A549 (cell line): ENCODE measurements at places on chromosomes 3 and 15.
A peak's percentile ranks its signal among the peaks of the same experiment; 100 is the strongest.

DNA sequence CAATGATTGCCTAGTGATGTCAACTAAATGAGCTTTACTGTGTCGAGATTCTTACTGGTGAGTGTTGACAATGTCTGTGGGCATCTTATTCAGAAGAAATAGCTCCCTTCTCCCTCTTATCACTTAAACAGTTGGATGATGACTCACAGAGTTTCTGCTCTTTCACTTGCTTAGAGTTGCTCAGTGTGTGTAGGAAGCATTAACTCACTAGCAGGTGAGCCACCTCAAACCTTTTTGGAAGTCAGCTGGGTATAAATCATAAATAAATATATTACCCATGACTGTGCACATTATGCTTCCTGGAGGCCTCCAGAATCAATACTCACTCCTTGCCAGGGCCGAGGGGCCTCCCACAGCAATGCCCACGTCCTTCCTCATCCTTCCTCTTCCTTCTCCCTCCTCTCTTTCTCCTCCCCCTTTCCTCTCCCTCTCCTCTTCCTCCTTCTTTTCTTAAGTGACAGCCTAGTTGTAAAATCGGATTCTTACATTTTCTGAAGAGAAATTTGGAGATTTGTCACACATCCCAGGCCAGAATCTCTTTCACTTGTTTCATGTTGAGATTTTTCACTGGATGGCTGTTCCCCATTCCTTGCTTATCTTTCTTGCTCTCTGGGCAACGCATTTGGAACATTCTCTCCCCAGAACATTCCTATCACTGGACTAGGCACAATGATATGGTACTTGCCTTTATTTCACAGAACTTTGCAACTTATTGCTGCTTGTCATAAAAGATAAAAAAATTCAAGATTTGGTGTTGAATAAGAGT, 17.5 kb downstream of the SHC4 start:
- peak; percentile 4 for DNase-seq

DNA sequence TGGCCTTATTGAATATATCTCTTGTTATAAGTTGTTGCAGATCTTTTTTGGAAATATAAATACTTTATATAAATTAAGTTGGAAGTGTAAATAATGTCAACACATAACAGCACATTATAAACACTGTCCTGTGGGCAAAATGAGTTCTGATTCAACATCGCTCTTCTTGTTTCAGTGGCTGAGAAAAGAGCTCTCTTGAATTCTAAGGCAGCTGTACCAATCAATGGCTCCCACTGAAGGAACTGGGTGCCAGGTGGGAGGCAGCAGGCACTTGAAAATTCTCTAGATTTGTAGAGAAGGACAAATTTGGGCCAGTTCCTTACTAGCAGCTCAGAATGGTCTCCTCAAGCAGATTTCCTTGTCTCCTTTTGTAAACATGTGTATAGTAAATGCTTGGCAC, 45.6 kb downstream of the CHST2 start:
- DNase-seq: no peak

GRCh38 chr3:51385621-51386091, 565 bp downstream of the MANF start:
- DNase-seq: no peak

- no peak for DNase-seq
These were observed 2.9 kb upstream of the JAGN1 start for GRCh38 chr3:9887480-9887879.

DNA sequence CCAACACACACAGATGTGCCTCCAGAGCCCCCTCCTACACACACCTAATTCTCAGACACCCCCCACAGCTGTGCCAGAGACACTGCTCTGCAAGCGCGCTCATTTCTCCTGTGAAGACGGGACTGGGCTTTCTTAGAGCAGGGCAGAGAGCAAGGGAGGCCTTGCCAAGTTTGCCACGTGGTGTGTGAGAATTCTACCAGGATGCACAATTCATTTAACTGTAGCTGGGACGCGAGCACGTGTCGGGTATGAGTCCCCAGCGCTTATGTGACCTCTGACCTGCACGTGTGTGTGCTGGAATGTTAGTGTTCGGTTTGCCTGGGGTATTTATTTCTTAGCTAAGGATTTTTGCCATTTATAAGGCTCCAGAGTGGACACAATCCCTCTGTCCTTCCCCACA, 37.0 kb downstream of the FEM1B start:
- DNase-seq: no peak

DNA sequence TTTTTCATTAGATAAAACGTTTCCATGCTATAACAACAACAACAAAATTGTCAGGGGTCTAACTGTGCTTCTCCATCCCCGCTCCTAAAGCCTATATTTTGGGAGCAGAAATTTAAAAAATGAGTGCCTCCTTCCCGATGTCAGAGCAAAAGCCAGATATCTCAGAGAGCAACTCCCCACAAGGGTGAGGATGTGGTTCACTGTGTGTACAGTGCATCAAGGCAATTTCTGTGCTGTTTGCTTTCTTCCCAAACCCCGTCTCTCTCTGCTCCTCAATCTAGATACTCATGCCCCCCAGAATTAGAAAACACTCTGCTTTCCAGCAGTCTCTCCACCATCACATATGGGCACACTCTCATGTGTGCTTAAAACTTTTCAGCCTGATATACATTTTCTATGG, 76.7 kb upstream of the MBNL1 start:
- DNase-seq: no peak

- DNase-seq: no peak
These were observed 227.1 kb upstream of the CD96 start for GRCh38 chr3:111314898-111315297.

DNA sequence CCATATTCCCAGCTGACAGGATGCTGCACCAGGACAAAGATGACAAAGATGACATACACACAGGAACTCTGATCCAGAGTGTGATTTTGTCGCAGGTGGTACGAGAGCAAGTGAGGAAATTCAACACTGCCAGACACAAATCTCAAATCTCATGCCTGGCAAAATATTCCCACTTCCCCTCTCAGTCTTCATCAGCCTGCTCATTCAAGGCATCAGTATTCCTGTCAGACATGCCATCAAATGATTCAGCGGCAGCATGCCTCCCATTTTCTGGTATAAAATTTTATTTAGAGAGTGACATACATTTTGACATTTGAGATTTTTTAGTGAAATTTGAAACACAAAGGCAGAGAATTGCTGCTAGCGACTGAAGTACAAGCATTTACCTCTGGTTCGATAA, 228.1 kb upstream of the LMCD1 start:
- DNase-seq: no peak

DNA sequence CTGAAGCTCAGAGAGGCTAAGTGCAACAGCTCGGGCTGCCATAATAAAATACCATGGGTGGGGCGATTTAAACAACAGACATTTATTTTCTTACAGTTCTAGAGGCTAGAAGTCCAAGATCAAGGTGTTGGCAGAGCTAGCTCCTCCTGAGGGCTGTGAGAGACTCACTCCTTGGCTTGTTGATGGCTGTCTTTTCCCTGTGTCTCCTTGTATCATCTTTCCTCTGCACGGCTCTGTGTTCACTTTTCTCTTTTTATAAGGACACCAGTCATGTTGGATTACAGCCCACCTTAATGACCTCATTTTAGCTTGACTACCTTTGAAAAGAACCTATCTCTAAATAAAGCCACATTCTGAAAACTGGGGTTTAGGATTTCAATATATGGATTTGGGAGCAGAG, 129.7 kb downstream of the RPL22L1 start:
- no peak for DNase-seq

DNA sequence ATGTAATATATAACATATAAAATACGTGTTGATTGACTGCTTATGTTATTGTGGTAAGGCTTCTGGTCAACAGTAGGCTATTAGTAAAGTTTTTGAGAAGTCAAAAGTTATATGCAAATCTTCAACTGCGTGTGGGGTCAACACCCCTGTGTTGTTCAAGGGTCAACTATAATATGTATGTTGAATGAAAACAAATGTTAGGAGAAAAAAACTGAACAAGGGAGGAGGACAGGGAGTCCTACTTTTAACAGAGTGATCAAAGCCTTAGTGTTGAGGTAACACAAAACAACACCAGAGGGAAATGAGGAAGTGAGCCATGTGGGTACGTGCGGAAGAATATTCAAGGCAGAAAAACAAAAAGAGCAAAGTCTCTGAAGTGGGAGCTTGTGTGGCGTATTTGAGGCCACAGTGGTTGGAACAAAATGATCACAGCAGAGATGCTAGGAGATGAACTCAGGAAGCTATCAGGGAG, 62.5 kb downstream of the SFMBT1 start:
- DNase-seq: no peak

DNA sequence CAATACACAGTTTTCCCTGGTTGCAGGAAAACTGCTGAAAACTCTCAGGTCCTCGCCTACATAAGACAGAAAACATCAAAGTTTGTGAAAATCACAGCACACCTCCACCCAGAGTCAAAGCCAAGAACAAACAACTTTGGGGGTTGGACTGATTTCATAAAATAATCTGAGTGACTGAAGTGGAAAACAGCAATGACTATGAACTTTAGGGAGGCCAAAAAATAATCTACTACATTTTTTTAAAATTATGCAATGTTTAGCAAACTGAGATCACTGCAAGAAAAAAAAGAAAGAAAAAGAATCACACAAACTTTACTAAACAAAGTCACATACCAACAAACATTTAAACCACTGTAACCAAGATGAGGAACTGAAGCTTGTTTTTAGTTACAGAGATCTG, 15.9 kb upstream of the FOXP1 start:
- no peak for DNase-seq

- no peak for DNase-seq
These were observed 20.6 kb downstream of the COL8A1 start for GRCh38 chr3:99659032-99659431.

GRCh38 chr3:86239946-86240345, 751.0 kb downstream of the VGLL3 start:
- DNase-seq: no peak

GRCh38 chr15:52440414-52440813, 88.3 kb downstream of the MYO5A start:
- peak; percentile 33 for DNase-seq

DNA sequence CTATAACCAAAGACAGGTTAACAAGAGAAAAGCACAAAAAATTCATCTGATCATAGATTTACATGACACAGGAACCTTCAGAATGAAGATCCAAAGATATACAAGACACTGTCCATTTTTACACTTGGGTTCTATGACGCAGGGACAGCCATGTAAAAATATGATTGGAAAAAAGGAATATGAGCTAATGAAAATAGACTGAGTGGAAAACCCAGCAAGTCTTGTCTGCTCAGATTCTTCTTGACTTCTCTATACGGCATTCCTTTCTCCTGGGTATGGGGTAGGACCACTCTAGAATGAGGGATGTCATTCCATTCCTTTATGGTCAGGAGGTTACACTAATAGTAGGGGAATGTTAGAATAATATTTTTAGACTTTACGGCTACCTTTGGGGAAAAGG, 46.9 kb downstream of the WDR49 start:
- DNase-seq: no peak

DNA sequence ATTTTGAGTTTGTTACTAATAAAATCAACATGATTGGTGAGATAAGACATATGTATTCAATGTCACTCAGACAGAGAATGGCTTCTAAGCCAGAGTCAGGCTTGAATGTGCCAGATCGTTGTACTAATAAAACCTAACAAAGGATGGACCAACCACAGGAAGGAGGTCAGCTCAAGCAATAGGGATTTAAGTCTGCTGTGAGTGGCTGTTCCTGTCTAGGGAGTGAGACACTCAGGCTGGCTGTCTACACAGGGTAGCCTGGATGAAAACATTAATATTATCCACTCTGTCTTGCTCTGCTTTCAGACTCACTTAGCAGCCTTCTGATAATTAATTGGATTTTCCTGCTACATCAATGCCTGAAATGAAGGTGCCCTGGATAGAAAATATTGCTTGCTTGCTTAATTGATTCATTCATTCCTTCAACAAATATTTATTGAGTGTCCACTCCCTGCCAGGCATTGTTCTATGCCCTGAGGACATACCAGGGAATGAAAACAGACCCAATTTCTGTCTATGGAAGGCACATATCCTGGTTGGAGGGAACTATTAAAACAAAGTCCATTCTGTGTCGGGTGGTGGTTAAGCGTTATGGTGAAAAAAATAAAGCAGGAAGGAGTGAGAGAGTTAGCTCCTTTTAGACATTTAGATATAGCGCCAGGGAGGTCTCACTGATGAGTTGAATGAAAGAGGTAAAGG, 239.4 kb downstream of the CHST2 start:
- DNase-seq: no peak

- DNase-seq: no peak
These were observed 1.9 kb downstream of the VGLL4 start for GRCh38 chr3:11641683-11642430.

DNA sequence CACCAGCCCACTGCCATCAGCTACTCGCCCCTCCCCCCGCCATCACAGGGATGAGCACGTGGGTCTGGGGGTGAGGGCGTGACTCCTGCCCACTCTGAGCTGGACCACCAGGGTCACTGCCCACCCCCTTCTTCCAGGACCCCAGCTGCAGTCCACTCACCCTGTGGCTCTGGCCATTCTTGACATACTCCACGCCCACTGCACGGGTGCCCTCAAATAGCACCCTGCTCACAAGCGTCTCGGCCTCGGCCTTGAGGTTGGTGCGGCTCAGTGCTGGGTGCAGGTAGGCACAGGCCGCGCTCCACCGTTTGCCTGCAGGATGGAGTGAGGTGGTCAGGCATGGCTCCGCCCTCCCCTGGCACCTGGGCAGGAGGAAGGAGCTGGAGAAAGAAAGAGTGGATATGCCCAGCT, 23.9 kb downstream of the CHDH start:
- no peak for DNase-seq

- peak; percentile 14 for DNase-seq
These were observed 37.8 kb upstream of the SPTSSB start for GRCh38 chr3:161409069-161409468.

- no peak for DNase-seq
These were observed 140.6 kb upstream of the BHLHE40 start for GRCh38 chr3:4838621-4839022.

DNA sequence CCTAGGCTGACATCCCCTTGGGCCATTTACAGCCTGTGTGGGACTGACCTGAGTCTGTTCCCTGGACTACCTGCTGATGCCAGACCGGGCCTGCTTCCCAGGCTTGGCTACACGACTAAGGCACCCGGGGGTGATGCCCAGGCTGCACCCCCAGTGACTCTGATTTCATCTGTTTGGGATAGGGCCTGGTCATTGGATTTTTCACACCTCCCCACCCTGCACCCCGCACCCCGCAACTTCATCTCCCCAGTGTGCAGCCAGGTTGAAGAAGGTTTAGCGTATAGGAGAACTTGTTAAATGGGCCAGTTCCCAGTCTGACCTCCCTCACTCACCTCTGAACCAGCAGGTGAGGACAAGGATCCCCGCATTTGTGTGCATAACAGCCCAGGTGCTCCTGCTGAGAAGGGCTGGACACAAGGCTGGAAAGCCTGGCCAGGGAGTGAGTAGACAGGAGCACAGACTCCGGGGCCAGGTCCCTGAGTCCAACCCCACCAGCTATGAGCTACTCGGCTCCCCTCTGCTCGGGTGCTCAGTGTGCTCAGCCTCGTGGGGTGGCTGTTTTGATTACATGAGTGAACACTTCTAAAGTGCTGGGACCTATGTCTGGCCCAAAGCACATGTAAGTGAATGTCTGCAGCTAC, 18.5 kb downstream of the SLC6A20 start:
- no peak for DNase-seq

- peak; percentile 26 for DNase-seq
These were observed 66.4 kb downstream of the PTPRG start for GRCh38 chr3:61627768-61628185.
